ENCODE measurements at places on chromosomes 1 and 21. TPM values are rescaled to one million over a fixed set of nuclear protein-coding genes. Genes with fewer than 3 reads are reported as not detected.

DNA sequence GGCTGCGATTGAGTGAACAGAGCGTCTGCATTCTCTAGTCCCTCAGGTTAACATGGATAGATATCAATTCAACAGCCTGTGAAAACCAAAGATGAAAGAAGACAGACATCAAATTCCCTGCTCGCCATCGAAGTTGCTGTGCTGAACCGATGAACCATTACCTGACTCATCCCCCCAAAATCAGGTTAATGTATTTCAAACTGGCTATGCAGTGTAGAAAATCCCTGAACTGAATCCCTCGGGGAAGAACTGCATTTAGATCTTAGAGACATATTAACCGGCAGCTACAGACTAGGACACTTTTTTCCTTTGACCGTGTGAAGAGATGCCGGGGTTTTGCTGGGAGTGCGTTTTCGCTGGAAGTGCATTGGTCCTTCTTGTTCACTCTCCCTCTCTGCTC is 213.2 kb upstream of the KIAA0040 start:
- no peak for DNase-seq

DNA sequence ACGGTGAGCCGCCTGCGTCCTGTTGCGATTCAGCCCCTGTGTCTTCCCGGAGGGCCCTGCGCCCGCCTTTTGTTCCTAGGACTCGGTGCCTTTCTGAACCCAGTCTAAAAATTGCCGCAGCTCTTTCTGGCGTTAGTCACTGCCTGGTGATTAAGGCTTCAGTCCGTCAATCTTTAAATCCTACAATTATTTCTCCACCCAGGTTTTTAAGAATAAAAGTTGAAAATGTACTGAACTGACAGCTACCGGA is 16.2 kb upstream of the PDXK start:
- no peak for DNase-seq

DNA sequence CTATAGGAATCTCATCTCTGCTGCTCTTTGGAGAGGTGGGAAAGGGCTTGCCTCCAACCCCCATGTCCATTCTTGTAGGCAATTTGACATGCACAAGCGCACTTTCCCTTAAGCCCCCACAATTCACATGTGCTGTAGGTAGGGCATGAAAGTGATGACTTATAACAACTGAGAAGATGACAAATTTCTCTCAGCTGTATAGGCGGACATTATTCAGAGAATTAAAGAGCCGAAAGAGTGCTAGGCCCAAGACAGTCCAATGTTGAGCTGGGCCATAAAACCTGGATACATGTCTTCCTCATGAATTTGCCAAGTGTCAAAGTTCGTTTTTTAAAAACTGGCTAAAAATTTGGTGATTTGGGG is 106.3 kb upstream of the LYPLAL1 start:
- DNase-seq, result no peak

The TMED5 gene
- total RNA-seq, result 47.1 TPM

The CLCA4 gene
- not detected for total RNA-seq

GRCh38 chr1:43177691-43178090 is 5.6 kb downstream of the CFAP57 start:
- no peak for DNase-seq

DNA sequence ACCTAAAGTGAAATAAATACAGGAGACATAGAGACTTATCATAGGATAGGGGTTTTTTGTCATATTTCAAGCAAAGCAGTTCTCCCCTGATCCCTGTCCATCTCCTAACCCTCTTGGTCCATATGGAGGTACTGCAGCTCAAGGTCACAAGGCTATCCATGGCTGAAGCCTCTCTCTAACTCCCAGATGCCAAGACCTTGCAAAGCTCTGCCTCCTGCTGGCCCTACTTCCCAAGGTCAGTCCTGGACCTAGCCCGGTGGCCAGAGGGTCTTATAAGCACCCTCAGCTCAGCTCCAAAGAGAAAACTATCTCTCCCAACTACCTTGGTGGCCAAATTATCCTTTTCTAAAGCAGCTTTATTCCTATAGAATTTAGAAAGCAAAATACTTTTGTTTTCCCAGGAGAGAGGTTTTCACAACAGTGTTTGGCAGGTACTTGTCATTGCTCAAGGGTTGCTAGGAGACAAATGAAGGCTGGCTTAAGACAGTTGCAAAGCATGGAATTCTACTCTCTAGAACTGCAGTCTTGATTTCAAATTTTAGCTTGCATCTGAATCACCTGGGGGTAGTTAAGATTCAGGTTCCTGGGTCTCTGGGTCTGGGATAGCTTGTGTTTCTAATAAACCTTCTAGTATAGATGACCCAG is 121.5 kb downstream of the XCL2 start:
- DNase-seq, result no peak

- DNase-seq, result no peak
These were observed 43.5 kb downstream of the ALPL start for GRCh38 chr1:21552715-21553114.

DNA sequence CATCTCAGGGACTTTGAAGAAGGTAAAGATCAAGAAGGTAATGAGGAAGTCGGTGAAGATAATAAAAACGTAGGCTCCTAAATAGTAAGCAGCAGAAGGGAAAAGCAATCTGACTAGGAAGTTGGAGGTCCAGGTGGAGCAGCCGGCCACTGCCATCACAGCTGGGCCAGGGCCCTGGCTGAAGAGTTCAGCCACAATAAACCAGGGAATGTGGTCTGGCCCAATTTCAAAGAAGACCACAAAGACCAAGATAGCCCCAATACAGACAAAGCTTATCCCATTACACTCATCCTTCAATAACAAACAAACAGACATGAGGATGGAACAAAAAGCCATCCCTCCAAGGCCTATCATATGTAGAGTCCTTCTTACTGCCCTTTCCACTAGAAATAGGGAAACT is 18.4 kb upstream of the JAK1 start:
- DNase-seq, result no peak

DNA sequence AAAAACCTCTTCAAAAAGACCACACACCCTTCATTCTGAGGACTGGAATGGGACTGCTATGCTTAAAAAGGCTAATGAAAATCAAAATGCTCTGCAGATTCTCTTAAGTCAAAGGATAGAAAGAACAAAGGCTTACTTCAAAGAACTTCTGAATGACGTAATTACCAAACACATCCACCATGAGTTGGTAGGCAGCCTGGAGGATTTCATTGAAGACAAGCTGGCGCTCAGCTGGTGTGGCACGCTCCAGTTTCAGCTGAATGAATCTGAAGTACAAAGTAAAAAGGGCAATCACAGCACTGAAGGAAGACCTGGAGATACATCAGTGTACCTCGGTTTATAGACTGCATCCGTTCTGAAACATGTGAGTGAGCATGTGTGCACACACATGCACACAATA is 43.5 kb upstream of the SDC3 start:
- no peak for DNase-seq

The MCOLN3 gene
- 3.8 TPM for total RNA-seq

DNA sequence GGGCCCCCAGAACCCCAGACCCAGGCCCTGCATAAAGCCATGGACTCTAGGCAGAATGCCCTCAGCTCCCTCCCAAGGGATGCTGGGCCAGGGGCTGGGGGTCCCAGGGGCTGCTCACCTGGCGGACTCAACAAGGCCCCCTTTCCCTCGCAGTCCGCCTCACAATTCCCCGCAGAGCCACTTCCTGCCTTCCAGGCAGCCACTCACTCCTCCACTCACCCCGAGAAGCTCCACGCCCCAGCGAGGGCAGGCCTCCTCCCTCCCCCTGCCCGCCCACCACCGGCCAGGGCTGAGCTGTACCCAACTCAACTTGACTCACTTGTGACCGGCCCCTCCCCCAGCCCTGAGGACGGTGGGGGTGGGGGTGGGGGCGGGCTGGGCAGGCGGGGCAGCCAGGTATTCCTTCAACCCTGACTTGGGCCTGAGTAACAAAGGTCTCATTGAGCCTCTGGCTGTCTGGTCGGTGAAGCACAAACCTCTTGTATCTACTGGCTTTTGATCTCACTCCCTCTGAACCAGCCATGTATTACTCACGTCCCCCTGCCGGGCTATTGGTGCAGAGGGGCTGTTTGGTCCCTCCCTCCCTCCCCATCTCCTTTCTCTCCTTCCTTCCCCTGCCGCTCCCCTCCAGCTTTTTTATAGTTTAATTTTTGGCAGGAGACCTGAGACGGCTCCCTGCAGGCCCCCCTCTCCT is 5.9 kb downstream of the BLACAT1 start:
- DNase-seq, result no peak

GRCh38 chr1:92843046-92843423 is 11.2 kb downstream of the RPL5 start:
- DNase-seq, result no peak

DNA sequence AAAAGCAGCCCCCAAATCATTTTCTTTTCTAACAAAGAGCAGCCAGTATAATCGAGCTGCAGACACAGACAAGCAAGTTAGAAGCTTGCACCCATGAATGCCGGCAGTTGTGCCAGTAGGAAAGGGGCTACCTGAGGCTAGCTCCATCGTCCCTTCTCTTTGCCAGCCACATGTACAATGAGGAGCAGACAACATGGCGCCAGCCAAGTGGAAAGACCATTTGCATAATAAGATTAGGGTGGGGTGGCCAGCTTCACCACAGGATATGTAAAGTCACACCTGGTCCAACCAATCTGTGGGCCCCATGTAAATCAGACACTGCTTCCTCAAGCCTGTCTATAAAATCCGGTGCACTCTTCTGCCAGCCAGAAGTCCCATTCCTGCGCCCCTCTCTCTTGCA is 103.7 kb downstream of the CCDC185 start:
- no peak for DNase-seq

DNA sequence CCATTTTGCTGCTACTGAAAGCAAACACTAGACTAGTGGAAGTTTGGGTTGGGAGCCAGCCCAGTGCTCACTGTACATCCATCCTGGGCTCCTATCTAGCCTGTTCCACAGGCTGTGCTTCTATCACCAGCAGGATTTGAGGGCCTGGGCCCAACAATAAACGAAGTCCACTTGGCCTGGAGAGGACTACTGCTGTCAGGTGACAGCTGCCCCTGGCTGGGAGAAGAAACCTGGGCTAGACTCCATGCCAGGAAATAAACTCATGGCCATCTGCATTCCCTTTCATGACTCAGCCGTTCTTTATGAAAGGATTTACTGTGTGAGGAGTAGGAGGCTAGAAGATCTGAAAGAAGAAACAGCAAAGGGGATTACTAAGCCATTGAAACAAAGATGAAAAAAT is 35.5 kb downstream of the COLGALT2 start:
- no peak for DNase-seq

The PLA2G2A gene
- 2.7 TPM for total RNA-seq

DNA sequence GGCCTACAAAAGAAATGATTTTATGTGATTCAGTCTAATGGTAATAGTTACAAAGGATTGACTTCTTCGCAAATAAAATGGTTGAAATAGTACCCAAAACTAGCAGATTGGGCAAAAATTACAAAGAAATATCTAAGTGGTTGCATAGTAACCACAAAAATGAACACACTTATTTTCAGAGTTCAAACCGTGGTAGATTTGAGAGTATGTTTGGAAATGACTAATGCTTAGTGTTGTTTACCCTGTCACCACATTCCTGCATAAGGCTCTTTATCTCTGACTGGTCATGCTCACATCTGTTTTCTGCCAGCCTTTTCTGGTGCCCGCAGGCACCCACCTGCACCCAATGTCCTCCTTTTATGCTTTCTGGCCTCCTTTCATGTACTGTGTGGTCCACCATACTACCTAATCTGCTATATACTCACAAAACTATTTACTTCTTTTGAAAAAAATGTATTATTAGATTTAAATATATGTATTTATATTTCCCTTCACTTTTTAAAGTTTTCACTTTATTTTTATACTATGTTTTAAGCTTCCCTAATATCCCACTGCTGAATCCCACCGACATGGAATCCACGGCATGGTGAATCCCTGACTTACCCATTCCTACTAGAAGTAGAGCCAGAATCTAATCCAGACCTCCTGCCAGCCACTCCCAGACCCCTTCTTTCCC is 30.3 kb downstream of the PTPRC start:
- no peak for DNase-seq

The ADIPOR1 gene
- total RNA-seq, result 38.7 TPM

GRCh38 chr1:208688656-208689315 is 444.6 kb upstream of the PLXNA2 start:
- no peak for DNase-seq

GRCh38 chr1:94524531-94524930 is 17.0 kb downstream of the F3 start:
- no peak for DNase-seq

DNA sequence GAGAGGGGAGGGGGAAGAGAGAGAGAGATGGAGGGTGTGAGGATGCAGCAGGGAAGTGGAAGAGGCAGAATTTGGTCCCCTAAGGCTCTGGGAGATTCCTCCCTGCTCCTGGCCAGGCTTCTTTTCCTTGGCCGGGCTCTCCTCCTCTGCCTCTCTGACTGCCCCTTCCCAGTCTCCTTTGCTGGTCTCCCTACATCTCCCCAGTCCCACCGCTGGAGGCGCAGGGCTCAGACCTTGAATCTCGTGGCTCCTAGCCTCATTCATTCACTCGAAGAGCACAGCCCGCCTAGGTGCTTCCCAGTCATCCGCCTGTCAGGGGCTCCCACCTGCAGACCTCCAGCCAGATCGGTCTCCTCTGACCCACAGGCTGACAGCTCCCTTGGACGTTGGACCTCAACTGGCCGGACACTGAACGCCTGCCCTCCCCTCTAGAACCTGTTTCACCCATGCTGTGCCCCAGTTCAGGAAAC is 76.5 kb downstream of the VWA5B1 start:
- DNase-seq, result no peak

The CR1L gene
- 0.14 TPM for total RNA-seq

- no peak for DNase-seq
These were observed 274.3 kb downstream of the USP25 start for GRCh38 chr21:16004086-16004485.
